ENCODE measurements at places on chromosomes 1 and 21. TPM values are rescaled to one million over a fixed set of nuclear protein-coding genes. Genes with fewer than 3 reads are reported as not detected.

DNA sequence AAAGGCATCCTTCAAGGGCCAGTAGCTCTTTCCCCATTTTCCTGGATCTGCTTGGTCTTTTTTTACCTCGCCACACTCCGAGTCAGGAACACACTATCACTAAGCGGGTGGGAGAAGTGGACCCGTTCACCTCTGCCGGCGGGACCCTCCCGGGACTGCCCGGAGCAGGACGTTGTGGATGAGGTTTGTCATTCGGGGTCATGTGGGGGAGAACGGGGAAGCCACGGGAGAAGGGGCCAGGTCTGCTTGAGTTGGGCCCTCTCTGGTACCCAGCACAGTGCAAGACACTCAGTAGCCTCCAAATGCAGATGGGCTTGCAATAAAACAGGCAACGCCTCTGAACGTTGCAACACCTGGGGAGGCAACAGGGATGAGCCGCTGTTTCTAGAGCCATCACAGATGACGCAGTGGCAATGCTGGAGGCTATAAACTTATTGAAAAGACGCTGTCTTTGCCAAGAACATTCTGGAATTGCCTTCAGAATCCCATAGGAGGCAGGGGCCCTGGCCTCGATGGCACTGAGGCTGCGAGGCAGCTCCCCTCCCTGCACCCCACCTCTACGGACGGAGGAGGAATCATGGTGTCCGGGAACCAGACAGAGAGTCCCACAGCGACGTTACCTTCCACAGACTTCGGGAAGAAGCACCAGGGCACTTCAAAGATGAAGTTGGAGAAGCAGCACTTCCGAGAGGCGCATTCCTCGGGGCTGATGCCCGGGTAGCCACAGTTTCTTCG, 3.8 kb downstream of the TFF2 start:
- DNase-seq, result no peak

Gene CELA2B
- 4.1 TPM for polyA plus RNA-seq

Gene ELF3
- 0.15 TPM for polyA plus RNA-seq

DNA sequence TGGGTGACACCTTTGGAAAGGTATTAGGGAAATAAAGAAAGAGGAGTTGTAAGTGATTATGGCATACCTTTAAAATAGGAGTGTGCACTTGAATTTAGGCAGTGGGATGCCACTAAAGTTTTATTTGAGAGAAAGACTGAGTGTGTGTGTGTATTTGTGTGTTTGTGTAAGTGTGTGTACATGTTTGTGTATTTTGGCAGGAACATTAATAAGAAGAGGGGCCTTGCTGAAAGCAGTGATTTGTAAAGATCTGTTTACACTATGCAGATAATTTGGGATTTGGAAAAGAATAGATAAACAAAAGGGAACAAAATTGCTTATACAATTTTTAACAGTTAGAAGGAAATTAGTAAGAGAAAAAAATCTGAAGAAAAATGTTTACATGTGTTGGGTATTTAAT, 120.8 kb downstream of the GPR52 start:
- DNase-seq, result no peak

Gene RGS16
- 8.7 TPM for polyA plus RNA-seq

- no peak for DNase-seq
These were observed 276.8 kb upstream of the C1orf174 start for GRCh38 chr1:4176841-4177240.

DNA sequence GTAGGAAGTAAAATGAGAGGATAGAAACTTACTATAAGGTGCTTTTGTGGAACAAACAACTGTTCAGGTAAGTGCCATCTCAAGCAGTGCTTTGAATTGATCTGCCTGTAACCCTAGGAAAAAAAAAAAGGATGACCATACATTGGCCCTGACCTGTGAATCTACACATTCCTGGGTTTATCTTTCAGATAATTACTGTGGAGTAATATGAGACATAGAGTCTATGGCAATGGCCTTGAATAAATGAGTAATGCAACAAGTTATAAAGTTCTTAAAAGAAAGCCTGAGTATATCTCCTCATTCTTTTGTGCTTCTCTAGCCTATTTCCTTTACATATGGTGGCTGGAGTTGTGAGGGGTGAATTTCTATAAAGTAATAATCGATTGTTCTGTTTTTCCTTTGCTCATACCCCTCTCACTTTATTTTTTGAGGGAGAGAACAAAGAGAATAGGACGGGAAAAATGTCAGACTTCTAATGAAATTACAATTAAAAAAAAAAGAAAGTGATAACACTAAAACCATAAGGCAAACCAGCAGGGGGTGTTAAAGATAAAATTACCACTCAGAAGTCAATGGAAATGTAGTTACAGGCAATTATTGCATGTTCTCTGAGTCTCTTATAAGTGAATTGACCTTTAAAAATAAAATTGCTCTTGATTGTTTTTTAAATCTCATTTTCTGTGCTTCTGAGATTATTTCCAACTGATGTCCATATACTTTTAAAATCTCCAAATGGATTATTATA, 12.4 kb upstream of the ATP1A1 start:
- DNase-seq, result no peak

DNA sequence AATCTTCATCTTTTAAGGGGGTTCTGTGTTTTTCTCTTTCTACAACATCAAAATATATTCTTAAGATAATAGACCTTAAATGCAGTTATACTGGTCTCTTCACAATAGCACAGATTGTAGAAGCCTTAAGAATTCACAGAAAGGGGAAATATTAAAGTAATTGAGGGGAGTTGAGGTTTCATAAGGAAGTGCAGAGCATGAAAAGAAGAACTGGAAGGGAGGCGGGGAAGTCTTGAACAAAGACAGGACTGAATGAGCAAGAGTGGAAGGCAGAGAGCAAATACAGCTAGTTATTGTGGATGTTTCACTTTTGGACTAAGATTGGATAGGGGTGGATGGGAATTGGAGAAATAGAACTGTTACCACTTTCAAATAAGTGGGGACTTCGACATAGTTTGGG, 67.7 kb downstream of the PTGER3 start:
- no peak for DNase-seq

DNA sequence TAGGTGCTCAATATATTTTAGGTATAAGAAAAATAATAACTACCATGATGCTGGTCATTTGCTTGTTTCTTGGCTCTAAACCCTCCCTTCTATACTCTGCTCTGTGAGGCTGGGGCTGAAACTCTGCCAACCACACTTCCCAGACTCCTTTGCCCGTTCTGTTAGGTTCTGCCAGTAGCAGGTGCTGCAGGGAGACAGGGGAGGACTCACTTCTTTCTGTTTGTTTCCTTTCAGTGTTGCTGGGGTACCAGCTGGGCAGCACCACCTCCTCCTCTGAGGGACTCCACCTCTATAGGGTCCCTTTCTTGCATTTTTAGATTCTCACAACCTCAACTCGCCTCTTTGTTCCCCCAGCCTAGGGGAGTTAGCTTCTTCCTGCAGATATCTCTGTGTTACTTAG, 17.0 kb upstream of the SH2D2A start:
- no peak for DNase-seq

GRCh38 chr1:232744847-232745246, 60.4 kb upstream of the MAP10 start:
- no peak for DNase-seq

Measured in hindlimb muscle (tissue), 1 donor.